SW 1271 (cell line): ENCODE measurements at places on chromosomes 2 and 18.

- no peak for DNase-seq
Observed at GRCh38 chr18:42514512-42514911, 559.5 kb downstream of the PIK3C3 start.

GRCh38 chr18:62766266-62766665 lies 50.9 kb downstream of the PHLPP1 start:
- DNase-seq = no peak

DNA sequence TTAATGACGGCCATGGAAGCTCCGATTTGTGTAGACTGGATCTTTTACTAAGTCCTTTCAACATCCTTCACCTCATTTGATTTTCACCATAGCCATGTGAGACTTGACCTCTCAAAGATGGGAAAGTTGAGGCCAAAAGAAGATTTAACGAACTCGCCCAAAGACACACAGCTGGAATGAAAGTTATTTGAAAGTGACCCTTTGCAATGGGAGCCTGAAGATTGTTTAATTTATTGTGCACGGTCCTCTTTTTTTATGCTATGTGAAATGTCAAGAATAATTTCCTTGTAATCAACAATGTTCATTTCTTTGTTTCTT lies 58.0 kb upstream of the COPS8 start:
- DNase-seq = no peak

GRCh38 chr18:45920367-45920766 lies 46.8 kb downstream of the EPG5 start:
- no peak for DNase-seq

DNA sequence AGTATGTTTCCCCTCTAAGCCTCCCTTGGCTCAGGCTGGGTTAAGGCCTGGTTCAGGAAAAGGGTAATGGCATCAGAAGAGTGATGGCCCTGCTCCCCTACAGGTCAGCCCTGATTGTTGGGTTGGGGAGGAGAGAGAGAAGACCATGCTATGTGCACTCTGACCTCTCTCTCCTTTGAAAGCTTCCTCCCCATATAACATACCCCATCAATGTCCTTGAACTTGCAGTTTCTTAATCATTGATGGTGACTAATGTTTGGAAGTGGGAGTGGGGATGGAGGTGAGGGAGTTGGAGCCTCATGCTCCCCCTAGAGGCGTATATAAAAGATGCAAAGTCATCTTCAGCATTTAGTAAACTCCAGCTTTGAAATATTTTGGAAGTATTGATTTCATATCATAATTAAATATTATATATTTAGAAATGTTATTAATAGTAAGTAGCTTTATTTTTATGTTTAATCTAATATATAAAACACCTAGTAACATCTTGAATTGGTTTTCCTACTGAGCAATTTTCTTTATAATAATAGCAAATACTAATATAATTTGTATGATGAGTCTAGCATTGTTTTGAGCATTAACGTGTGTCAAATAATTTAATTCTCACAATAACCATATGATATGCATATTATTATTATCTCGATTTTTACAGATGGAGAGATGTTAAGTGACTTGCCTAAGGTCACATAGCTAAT lies 8.8 kb downstream of the PLCL1 start:
- DNase-seq = no peak

DNA sequence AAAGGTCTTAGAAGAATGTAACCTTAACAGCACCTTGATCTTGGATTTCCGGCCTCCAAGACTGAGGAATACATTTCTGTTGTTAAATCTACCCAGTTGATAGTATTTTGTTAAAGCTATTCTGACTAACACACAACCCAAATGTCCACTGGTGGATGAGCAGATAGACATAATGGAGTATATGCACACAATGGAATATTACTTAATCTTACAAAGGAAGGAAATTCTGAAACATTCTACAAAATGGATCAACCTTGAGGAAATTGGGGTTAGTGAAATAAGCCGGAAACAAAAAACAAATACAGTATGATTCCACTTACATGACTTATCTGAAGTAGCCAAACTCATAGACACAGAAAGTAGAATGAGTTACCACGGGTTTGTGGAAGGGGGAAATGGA lies 168.7 kb downstream of the ZNF804A start:
- DNase-seq = no peak

- no peak for DNase-seq
Observed at GRCh38 chr2:176533505-176534193, 264.4 kb downstream of the MTX2 start.

DNA sequence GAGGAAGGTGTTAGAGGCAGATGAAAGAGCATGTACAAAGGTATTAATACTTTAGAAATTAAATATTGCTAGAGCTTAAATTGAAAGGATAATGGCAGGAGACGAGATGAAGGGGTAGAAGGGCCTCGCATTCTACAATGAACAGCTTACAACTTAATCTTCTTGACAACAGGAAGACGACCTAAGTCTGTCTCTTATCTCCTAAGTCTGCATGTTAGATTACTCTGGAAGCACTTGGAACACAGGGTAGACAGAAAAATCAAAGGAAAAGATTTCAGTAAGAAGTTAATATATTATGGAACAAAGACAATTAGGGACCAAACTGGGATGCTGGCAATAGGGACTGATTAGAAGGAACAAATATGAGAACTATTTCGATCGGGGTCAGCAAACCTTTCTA lies 34.9 kb downstream of the SMC6 start:
- no peak for DNase-seq
